T47D (cell line): ENCODE measurements at places on chromosomes 5 and 9.

DNA sequence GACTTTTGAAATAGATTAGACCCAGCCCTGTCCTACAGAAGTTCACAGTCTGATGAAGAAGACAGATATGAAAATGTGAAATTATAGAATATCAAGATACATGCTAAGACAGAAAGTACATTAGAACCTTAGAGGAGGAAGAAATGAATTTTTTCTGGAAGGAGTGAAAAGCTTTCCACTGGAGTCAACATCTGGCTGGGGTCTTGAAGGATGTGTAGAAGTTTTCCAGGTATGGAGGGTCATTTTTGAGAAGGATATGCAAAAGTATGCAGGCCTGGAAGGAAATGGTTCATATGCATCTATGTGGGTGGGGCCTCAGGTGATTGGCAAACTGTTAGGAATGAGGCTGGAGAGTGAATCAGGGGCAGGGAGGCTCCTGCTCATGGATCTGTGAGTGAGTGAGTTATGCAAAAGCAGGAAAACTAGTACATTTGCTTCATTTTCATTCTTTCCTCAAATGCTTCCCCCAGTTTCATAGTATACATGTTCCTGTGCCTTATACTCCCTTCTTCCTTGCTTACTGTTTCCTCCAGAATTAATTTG lies 142.3 kb downstream of the GRIA1 start:
- no peak for DNase-seq

DNA sequence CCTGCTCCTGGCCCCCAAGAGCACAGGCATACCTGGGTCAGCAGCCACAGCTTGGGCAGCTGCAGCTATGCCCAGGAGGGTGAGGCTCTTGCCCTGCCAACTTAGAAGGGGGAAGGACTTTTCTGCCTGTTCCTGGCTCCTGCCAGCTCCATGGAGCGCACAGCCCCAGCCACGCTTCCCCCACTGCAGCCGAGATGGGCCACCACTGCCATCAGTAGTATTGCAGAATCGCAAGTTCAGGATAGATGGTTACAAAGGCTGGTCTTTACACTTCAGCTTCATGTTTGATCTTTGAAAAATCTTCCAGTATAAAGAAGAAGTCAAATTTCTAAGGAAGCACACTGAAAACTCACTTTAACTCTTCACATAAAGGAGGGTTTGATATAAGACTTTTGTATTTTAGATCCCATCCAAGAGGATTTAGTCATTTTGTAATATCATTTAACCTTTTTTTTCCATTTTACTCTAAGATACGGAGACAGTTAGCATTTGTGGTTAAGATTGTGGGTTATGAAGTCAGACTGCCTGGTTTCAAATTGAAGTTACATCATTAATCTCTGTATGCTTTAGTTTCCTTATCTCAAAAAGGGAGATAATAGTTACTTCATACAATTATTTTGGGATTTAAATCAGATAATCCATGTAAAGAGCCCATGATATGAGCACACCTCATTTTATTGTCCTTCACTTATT lies 81.8 kb downstream of the NLN start:
- DNase-seq: no peak

GRCh38 chr5:60332244-60333004 lies 367.5 kb downstream of the DEPDC1B start:
- no peak for DNase-seq

GRCh38 chr5:32042551-32042961 lies 131.6 kb downstream of the GOLPH3 start:
- DNase-seq: no peak

DNA sequence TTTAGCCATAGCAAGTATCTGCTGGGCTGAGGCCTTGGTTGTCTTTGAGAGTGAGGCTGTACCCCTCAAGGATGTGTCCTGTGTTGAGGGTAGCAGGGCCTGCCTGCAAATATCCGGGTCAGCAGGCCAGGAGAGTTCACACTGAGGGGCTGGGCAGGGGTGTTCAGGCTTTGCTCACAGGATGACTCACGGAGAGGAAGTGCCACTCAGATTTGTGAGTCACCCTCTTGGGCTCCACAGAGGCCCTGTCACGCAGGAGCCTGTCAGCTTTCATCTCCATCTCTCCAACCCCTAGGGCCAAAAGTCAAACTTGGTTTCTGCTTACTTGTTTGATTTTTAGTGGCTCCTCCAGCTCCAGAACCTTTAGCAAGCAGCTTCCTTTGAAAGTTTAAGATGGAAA lies 211.5 kb downstream of the SEC61B start:
- no peak for DNase-seq

- DNase-seq: no peak
Measured at GRCh38 chr9:1708219-1708618, 306.9 kb upstream of the SMARCA2 start.

DNA sequence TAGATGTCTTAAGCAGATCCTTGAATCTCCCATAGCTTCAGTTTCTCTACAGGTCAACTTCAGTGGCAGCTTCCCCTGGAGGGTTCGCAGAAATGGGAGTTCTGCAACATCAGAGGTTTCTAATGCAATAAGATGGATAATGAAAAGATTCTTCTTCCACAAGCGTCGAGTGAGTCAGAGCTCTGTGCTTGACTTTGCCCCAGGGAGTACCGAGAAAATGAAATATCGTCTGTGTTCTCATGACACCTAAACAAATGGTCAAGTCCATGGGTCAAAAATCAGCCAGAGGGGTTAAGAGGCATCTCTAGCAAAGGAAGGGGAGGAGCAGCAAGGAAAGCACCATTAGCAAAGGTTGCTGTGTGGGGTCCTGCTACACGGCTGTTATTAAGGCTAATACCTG lies 3.2 kb upstream of the ADRA1B start:
- peak; percentile 35 for DNase-seq

GRCh38 chr5:173338380-173339015 lies 10.3 kb upstream of the STC2 start:
- no peak for DNase-seq

- DNase-seq: no peak
Measured at GRCh38 chr9:137728444-137729311, 109.9 kb downstream of the EHMT1 start.

- no peak for DNase-seq
Measured at GRCh38 chr9:16602494-16602893, 268.0 kb downstream of the BNC2 start.

- DNase-seq: no peak
Measured at GRCh38 chr9:28539434-28540070, 966.3 kb upstream of the C9orf72 start.
